ENCODE measurements at places on chromosomes 4 and X. TPM values are rescaled to one million over a fixed set of nuclear protein-coding genes. Genes with fewer than 3 reads are reported as not detected.

DNA sequence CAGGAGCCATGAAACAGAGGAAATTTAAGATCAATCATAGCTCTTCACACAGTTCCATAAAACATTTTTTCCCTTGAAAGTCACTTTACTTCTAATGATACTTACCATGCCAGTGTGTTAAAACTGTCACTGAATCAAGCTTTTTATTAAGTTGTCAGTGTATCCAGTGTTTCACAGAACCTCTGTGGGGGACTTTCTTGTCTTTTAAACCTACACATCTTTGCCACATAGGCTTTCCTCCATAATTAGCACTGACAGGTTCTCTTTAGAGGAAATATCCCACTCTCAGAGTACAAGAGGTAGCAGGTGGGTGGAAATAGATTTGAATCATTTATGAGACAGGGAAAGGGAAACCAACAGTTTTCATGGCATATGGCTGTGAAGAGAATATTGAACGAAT lies 25.8 kb upstream of the DYNLT3 start:
- no peak for DNase-seq

DNA sequence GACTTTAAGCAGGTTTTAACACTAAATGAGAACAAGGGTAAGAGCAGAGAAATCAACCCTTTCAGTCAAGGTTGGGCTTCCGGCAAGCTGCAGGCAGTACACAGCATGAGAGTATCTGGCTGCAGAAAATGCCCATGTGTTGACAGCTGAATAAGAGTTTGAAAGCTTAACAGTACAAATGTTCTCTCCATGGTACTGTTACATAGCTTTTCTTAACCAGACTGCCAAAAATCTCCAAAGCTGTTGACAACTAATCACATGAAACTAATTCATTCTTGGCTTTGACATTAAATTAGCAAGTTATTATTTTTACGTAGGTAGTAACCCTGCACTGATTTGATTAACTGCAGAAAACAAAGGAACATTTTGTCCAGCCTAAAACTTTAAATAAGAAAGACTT lies 153.5 kb downstream of the SLC10A7 start:
- no peak for DNase-seq

GRCh38 chrX:35339796-35340195 lies 397.2 kb downstream of the FAM47B start:
- no peak for DNase-seq

- DNase-seq, result no peak
Observed at GRCh38 chr4:14267373-14268060, 640.0 kb upstream of the BOD1L1 start.

GRCh38 chrX:14899607-14900006 lies 26.4 kb downstream of the MOSPD2 start:
- peak; percentile 33 for DNase-seq

- no peak for DNase-seq
Observed at GRCh38 chr4:147407261-147408045, 73.4 kb upstream of the EDNRA start.

- no peak for DNase-seq
Observed at GRCh38 chrX:64152857-64153256, 52.7 kb downstream of the AMER1 start.

- no peak for DNase-seq
Observed at GRCh38 chr4:110840221-110840654, 217.4 kb upstream of the PITX2 start.

GRCh38 chrX:27583976-27584375 lies 6.2 kb upstream of the DCAF8L2 start:
- DNase-seq, result no peak

The CCDC158 gene
- not detected for total RNA-seq

The SPP1 gene
- total RNA-seq, result 33.4 TPM

Measured in glomerular endothelial cell (primary cell).